Stimulated activated CD4-positive, alpha-beta T cell treated with anti-CD3 and anti-CD28 coated beads, Interleukin-1b, Interleukin-23, amount 100 ng/mL, for 24 hours (primary cell): ENCODE measurements at places on chromosomes 16 and 17.

DNA sequence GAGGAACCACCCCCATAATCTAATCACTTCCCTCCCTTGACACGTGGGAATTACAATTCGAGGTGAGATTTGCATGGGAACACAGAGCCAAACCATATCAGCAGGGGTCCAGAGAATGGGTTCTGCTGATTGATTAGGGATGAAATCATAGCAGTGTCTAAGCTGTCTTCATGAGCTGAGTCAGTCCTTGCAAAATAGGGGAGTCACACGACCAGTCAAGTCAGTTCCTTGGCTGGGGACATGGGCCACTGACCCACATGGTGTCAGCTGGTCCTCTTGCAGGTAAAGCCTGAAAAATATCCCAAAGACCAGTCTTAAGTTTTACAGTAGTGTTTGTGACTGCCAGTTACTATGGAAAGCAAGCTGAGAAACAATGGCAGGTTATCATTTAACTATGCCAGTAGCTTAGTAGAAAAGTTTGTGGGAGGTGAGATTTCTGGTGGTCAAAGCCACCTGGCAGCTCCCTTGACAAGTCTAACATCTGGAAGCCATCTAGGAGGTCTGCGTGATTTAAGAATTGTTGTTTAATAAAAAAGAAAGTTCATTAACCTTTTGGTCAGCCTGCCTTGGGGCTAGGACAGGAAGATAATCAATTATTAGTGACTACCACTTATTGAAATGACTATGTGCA is 15.7 kb upstream of the ATF7IP2 start:
- no peak for DNase-seq

GRCh38 chr17:64259426-64259825 is 3.6 kb downstream of the TEX2 start:
- no peak for DNase-seq

DNA sequence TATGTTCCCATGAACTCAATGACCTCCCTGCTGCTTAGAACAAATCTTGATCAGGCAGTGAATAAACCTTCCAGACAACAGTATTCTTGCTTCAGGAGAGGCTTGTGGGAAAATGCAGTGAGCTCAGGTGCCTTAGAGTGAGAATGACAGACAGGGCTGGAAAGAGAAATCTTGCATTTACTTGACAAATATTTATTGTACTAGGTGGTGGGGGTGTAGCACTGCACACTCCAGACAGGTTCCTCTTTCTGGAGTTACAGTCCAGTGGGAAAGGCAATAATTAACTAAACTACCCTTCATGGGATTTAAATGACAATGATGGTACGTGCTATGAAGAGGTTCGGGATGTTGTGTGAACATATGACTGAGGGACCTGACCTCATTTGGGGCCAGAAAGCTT is 182.9 kb downstream of the SHISA9 start:
- DNase-seq = no peak

DNA sequence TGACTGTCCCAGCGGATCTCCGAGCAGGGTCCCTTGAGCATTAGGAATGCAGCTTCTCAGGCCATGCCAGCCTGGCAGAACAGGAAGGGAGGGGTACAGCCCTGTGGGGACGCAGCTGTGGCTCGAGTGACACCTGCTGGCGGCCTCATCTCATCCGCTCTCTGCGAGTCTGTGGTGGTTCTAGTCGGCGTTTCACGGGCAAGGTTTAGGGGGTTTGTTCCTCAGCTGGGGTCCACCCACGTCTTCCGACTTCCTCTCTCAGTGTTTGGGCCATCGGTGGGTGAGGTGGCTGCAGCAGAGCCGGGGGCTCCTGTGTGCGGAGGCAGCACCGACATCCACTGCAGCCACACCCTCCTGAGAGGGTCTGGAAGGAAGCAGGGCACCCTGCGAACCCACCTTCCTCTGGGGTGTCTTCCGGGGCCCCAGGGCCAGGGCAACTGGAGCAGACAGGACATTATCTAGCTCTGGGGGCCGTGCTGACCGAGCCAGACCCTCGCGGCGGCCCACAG is 33.3 kb downstream of the JPH3 start:
- peak; percentile 47 for DNase-seq

DNA sequence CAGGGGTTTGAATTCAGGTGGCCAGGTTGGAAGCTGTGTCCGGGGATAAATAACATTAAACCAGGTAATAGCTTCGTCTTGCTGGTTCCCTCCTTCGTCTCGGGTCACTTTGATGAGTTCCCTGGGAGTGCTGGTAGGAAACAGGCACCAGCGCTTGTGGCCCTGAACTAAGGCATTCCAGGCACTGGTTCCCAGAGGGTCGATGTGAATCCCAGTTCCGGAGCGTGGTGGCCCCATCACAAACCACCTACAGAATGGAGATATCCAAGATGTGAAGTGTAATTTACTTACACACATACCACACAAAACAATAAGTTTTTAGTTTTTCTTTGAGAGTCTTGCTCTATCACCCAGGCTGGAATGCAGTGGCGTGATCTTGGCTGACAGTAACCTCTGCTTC is 2.6 kb downstream of the JMJD6 start:
- no peak for DNase-seq

DNA sequence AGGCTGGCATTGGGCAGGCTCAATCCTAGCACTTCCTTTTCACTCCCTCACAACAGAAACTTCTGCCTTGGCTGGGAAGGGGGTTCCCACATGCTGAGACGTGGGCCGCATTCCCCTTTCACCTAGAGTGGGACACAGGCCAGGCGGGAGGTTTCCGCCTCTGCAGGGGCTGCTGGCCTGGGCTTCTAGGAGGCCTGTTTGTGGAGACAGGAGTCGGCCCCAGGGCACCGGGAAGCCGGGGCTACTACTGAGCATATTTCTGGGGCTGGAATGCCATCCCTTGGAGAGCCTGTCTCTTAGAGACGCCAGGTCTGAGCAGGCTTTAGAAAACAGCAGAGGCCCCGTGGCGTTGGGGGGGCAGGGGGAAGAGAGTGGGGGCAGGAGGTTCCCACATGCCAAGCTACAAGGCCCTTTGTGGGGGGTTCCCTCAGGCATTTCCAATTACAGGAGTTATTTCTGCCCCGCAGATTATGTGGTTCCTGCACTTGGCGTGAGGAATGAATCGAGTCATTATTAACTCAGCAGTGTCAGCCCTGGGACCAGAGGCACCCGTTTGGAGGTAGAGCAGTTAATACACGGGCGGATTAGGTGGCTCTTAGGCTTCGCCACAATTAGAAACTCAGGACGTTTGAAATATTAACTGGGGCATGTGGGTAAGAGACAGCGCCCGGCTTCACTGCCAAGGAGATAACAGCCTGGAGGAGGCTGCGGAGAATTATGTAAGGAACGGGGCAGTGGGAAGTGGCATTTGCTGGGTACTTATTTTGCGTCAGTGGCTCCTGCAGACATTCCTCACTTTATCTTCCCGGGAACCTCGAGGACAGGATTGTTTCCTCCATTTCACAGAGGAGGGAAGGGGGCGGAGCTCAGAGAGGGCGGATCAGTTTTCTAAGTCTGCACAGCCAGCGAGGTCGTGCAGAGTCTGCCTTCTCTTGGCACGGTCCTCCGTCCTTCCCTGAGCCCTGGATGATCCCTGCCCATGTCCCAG is 162.5 kb downstream of the MAF start:
- no peak for DNase-seq

DNA sequence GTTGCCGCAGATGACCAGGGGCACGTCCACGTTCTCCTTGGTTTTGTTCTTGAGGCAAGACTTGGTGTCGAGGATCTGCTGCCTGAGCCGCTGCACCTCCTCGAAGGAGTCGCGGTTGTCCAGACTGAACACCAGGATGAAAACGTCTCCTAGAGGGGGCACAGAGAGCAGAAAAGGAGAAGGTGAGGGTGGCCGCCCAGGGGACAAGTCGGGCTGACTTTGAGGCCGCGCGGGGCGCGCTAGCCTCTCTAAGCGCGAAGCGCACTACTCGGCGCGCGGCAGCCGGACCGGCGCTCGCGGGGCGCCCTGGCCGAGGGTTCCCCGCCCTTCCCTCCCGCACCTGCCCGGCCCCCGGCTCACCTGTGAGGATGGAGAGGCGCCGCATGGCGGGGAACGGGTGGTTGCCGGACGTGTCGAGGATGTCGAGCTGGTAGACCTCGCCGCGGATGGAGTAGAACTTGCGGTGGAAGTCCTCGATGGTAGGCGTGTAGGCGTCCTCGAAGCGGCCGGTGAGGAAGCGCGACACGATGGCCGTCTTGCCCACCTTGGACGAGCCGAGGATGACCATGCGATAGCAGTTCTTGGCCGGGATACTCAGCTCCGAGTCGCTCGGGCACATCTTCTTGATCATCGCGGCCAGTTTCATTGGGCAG is 533 bp downstream of the RASD1 start:
- no peak for DNase-seq

DNA sequence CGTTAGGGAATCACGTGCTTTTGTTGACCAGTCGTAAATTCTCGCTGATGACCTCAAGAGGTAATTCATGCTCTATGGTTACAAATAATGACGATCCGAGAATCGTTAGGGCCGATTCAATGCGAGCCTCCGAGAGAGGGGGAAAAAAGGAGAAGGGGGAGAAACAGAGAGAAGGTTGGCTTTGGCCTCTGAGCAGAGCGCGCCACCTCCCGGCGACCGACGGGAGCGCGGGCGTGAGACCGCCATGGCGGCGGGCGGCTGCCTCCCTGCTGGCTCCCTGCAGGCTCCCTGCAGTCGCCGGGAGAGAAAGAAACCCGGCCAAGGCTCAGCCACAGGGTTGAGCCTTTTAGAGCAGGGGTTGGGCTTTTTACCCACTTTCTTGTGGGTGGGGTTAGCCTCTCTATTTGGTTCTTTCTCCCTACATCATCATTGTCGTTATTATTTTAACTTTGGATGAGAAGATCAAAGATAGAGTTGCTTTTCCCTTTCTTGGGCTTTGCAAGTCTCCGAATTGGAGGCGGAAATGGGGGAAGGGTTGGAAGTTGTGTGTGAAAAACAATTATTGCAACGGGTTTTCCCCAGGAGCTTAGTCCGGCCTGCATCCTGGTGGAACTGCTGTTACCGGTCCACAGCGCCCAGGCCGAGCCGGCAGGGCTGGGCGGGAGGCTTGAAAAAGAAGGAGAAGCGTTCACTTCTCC is 410 bp upstream of the HOXB5 start:
- peak; percentile 62 for DNase-seq

DNA sequence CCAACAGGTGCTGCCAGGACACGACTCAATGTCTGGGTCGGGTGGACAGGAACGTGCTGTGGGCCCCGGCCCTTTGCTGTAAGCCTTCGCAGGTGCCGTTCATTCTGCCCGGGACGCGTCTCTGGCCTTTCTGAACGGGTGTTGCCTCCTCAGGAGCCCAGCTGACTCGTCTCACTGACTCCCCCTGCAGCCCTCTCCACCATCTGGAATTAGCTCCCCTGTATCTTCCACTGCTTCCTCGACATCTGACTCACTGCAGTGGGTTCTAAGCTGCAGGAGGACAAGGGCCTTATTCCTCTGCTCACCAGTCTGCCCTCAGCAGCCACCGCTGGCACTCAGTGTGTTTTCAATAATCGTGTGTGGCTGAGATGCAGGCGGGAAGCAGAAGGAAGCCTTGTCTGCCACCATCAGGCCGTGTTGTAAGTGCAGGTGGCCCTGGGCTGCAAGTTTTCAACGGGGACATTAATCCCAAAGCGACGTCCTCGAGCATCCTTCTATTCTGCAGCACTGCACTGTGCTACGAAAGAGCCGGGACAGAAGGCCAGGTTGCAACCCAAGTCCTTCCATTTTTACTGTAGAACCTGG is 256.2 kb downstream of the FOXL1 start:
- DNase-seq = no peak

DNA sequence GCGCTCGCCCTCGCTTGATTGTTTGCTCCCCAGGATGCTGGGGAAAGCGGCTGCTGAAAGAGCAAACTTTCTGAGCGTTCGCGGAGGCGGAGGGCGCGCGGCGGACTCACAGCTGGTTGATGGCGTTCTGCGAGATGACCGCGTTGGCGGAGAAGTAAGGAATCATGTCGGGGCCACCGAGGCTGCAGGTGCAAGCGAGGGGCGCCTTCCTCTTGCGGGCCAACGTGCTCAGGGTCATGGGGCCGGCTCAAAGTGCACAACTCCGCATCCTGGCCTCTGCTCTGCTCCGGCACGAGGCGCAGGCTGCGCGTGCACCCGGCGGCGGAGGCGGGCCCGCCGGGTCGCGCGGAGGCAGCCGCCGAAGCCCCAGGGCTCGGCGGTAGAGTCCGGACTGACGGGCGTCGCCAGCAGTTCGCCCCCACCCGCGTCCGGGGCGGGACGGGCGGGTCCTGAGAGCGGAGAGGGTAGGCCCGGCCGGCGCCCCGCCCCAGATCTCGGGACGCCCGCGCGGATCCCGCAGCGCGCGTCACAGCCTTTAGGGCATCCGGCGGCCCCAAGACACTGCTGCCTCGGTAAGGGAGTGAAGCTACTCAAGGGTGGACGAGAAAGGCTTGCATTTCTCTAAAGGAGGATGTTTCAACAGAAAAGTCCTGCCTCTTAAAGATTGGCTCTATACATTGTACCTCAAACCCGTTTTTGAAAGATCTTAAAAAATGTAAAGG is 138.5 kb upstream of the CORO6 start:
- DNase-seq = peak; percentile 66

GRCh38 chr16:4788910-4789309 is 765 bp upstream of the SEPTIN12 start:
- DNase-seq = no peak
